ENCODE measurements at places on chromosomes 7 and 10.
A peak's percentile ranks its signal among the peaks of the same experiment; 100 is the strongest.

DNA sequence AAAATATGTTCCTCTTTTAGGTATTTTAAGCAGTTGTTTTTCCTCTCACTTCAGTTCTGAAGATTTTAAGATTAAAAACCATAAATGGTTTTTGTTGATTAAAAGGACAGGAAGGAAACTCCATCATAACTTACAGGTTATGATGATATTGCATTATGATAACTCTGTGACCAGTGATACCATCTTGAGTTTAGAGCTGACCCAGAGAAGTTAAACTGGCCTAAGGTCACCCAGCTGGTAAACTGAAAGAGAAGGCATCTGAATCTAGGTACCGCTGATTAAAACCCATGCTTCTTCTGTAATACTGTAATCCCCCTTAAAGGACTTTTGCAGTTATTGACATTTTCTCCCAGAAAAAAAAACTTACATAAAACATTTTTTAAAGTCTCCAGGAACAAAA, 29.6 kb downstream of the LOXL4 start:
- no peak for DNase-seq

DNA sequence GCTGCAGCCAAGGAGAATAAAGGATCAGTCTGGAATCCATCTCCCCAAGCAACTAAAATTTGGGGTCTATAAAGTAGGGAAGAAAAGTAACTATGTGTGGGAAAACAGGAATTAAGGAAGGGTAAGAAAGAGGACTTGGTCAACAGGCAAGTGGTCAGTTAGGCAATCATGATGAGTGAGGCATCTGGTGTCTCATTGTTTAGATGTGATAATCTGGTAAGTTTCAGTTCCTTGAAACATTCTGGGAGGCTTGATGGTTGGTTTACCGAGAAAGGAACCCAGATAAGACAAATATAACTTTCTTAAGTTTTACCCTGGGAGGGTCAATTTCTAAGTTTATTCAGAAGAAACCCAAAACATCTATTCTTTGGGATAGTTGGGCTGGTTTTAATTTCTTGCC, 22.3 kb downstream of the HYAL4 start:
- DNase-seq, result no peak

DNA sequence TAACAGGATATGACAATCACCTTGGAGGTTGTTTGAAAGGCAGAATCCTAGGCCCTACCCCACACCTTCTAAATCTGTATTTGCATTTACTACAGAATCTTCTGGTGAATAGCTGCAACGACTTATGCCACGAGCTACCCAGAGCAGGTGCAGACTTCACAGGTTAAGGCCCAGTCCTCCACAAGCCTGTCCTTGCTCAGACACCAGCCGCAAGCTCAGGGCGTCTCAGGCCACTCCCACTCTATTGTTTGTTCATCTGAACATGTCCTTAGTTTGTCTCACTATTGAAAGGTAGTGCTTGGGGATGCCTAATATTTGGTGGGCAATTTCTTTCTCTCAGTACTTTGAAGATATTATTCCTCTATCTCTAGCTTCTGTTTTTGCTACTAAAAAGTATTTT, 18.9 kb upstream of the RBM33 start:
- DNase-seq, result no peak

DNA sequence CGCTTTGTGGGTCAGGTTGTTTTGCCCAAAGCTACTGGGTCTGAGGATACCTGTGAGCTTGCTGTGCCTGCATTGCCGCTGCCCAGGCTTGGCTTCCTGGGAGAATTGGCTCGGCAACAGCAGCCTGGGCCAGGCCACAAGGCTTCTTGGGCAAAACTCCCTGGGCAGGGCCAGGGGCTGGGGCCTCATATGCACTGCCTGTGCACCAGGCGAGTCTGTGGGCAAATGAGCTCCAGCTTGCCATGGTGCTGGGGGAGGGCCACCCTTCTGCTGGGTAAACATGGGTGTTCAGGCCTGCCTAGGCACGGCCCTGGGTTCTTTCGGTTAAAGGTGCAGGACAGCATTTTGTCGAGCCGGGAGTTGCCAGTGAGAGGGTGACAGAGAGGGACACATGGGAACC, 19.4 kb downstream of the ZMIZ1 start:
- peak; percentile 89 for DNase-seq

GRCh38 chr10:98169379-98169778, 34.9 kb downstream of the R3HCC1L start:
- DNase-seq, result no peak

DNA sequence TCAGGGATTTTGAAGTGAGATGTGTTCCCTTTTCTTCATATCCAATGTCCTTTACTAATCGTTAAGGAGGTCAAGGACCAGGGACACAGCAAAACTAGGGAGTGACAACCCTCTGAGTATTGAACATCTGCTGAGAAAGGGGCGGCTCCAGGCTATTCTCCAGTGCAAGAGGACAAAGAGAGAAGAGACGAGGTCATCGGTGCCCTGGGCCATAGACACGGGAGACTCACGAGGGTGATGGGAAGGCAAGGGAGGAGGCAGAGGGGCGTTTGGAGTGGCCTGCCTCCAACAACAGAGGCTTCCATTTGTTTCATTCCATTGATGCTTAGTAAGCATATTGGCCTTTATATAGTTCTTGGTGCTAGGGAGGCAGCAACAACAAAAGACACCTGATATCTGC, 268.4 kb downstream of the CXCL12 start:
- DNase-seq, result no peak

GRCh38 chr10:106873770-106874603, 290.5 kb downstream of the SORCS1 start:
- DNase-seq, result peak; percentile 72

GRCh38 chr7:131455546-131455945, 100.9 kb downstream of the PODXL start:
- no peak for DNase-seq

DNA sequence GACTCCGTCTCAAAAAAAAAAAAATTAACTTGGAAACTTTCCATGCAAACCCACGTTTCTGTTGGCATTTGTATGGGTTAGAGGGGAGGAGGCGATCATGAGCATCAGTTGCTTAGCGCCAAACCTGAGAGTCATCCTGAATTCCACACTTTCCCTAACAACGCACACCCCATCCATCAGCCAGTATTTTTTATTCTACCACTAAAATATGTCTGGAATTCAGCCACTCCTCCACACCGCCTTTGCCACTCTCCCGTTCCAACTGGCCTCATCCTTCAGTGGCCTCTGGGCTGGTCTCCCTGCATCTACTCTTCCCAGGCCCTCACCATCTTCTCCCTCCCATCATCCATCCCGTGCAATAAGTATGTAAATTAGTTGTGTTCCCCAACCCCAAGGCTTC, 4.7 kb upstream of the LMBR1 start:
- DNase-seq, result no peak

GRCh38 chr10:12650538-12651298, 301.4 kb downstream of the CAMK1D start:
- DNase-seq, result no peak

DNA sequence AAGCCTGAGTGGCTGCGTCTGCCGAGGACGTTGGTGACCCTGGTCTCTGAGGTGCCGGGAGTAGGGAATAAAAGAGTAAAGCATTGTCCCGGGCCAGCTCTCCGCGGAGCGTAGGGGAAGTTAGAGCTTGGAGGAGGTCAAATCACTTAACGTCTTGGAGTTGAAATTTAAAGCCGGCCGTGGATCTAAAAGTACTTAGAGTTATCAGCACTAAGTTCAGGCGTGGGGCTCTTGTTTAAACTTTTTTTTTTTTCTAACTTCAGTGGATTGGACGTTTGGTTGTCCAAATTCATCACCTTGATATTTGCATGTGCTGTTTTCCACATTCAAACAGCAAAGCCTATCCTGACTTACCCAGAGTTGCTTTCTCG, 700 bp downstream of the NIPSNAP2 start:
- no peak for DNase-seq

DNA sequence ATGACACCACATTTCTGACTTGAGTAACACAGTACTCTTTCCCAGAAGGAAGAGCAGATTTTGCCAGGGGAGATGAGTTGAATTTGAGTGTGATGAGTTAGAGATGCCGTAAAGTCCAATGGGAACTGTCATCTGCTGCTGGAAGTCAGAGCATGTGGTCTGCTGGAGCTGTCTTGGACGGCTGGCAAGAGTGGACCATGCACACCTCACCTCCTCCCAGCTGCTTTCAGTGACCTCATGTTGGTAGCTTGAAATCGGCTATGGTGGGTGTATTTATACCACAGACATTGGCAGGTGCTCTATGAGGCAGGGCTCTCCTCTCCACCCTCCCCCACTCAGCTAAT, 82.3 kb downstream of the COL13A1 start:
- no peak for DNase-seq

GRCh38 chr10:6610647-6611046, 30.6 kb upstream of the PRKCQ start:
- no peak for DNase-seq

GRCh38 chr7:113004726-113005454, 81.7 kb downstream of the GPR85 start:
- no peak for DNase-seq

- DNase-seq, result no peak
Observed at GRCh38 chr7:158950914-158951635, 94.7 kb downstream of the DYNC2I1 start.

GRCh38 chr10:27911539-27911938, 87.3 kb downstream of the ODAD2 start:
- DNase-seq, result no peak

GRCh38 chr7:94897541-94897940, 9.9 kb upstream of the PPP1R9A start:
- DNase-seq, result no peak

GRCh38 chr7:36071605-36072004, 81.4 kb upstream of the EEPD1 start:
- peak; percentile 57 for DNase-seq

- DNase-seq, result no peak
Observed at GRCh38 chr7:109582211-109582610, 1012.5 kb downstream of the DNAJB9 start.

GRCh38 chr7:130160455-130160854, 44.8 kb downstream of the TMEM209 start:
- no peak for DNase-seq

DNA sequence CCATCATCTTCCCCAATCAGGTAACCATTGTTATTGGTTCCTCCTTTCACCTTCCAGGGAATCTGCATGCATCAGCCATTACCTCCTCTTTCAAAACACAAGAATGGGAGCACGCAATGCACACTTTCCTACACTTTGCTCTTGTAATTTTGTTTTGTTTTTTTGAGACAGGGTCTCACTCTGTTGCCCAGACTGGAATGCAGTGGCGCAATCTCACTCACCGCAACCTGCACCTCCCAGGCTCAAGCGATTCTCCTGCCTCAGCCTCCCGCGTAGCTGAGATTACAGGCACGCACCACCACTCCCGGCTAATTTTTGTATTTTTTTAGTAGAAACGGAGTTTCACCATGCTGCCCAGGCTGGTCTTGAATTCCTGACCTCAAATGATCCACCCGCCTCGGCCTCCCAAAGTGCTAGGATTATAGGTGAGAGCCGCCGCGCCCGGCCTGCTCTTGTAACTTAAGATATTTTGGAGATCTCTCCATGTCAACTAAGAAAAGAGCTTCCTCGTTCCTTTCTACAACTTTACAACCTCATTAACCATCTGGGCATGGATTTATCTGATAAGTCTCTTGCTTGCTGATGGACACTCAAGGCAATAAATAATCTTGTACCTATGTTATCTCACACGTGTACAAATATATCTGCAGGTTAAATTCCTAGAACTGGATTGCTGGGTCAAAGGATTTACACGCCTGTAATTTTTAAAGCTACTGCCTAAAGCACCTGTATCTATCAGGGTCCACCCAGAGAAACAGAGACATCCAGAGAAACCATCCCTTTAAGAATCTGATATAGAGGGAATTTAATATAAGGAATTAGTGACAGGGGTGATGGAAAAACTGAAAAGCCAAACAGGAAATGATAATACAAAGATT, 4.2 kb downstream of the CYTH3 start:
- no peak for DNase-seq

DNA sequence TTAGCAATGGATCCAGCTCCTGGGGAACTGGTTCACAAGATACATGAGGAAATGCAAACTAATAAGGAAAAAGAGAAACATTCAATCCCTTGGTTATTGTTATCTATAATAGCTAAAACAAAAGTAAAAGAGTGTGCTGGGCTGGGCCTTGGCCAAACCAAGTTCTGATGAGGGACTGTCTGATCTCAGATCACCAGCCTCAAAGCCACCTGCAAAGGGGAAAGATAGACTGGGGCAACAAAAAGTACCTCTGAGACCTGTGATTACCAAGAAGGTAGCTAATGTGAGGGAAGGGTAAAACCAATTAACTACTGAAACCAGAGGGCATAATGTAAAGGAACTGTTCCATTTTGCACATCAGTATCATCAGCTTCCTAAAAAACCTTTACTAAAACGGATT, 51.2 kb downstream of the HTR7 start:
- DNase-seq, result no peak

- no peak for DNase-seq
Observed at GRCh38 chr7:149289262-149289661, 27.3 kb downstream of the ZNF783 start.

GRCh38 chr7:57400531-57401155, 49.3 kb upstream of the ZNF716 start:
- no peak for DNase-seq

DNA sequence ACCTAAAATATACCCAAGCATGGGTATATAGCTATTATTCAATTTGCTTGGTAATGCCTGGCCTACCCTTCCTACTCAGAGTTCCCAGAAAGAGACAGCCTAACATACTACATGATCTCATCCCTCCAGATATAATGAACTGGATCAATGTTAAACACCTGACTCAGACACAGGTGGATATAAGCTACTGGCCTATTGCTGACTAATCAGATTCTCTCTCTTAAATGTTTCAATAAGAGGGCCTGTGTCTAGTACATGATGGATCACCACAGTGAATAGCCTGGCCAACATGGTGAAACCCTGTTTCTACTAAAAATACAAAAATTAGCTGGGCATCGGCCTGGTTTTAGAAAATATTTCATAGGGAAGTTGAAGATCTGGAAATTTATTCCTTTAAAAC, 54.1 kb downstream of the COPG2 start:
- no peak for DNase-seq

DNA sequence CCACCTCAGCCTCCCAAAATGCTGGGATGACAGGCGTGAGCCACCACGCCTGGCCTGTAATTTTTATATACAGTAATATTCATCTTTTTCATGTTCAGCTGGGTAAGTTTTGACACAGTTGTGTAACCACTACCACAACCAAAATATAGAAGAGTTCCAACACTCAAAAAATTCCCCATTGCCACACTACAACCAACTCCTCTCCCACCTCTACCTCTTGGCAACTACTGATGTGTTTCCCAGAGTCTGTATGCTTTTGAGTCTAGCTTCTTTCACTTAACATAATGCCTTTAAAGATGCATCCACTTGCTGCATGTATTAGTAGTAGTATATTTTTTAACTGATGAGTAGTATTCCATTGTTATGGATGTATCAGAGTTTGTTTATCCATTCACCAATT, 90.7 kb downstream of the SRPK2 start:
- no peak for DNase-seq

GRCh38 chr10:15871823-15872222, 11.5 kb upstream of the MINDY3 start:
- no peak for DNase-seq

GRCh38 chr7:139576179-139576973, 52.9 kb downstream of the CLEC2L start:
- DNase-seq, result peak; percentile 33

GRCh38 chr7:133678137-133678814, 425.4 kb downstream of the EXOC4 start:
- no peak for DNase-seq

- DNase-seq, result no peak
Observed at GRCh38 chr10:77188000-77188395, 449.6 kb downstream of the KCNMA1 start.

- DNase-seq, result no peak
Observed at GRCh38 chr10:97974526-97975525, 55.6 kb downstream of the CRTAC1 start.

GRCh38 chr10:50533296-50533695, 90.5 kb downstream of the SGMS1 start:
- DNase-seq, result no peak

Data from left lobe of liver (tissue), 2 donors.